CD8-positive, alpha-beta T cell (primary cell): ENCODE measurements at places on chromosomes 16 and 17.

- DNase-seq: peak; percentile 41
Observed at GRCh38 chr17:59783221-59784047, 76.0 kb downstream of the VMP1 start.

GRCh38 chr17:44547625-44548267, 9.5 kb upstream of the FZD2 start:
- DNase-seq: no peak

- DNase-seq: no peak
Observed at GRCh38 chr17:70047619-70048419, 27.2 kb upstream of the KCNJ16 start.

- no peak for DNase-seq
Observed at GRCh38 chr16:3734084-3734757, 16.9 kb upstream of the TRAP1 start.

DNA sequence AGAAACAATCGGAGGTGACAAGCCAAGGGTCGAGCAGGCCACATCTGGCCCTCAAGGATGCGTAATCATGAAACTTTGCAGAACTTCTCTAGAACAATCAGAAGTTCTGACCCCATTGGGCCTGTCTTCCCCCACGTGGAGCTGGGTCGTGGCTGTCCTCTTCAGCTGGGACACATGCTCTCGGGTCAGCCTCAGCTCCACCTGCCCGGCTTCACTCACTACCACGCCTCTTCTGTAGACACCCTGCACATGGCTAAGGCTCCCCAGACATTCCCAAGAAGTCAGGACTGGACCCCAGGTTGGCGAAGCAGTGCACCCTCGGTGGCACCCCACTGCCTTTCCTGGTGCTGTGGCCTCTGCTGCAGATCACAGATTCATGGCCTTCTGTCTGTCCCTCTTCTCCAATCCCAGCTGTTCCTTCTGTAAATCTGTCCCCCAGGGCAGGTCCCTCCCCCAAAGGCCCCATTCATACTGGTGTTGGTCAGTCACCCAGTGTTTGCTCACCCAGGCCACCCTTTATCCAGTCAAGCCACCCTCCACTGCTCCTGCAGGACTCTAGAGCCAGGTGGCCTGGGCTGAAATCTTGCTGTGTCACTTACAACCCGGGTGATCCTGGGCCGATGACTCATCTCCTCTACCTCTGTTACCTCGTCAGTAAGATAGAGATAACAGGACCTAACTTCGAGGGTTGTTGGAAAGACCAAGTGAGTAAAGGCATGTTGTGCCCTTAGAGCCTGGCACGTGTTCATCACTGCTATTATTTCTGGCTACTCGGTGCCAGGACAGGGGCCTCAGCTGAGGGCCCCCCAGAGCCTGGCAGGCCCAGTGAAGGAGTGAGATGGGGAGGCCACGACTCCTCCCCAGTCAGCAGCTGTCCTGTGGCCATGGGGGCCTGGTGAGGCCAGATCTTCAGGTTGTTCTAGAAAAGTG, 1.4 kb upstream of the SLC5A11 start:
- no peak for DNase-seq

- no peak for DNase-seq
Observed at GRCh38 chr17:27457731-27458523, 1.7 kb downstream of the KSR1 start.

GRCh38 chr16:88578446-88579313, 8.5 kb downstream of the ZC3H18 start:
- DNase-seq: peak; percentile 36

- no peak for DNase-seq
Observed at GRCh38 chr17:246851-247421, 65.5 kb upstream of the DOC2B start.

- no peak for DNase-seq
Observed at GRCh38 chr16:33877-34647, 19.3 kb downstream of the POLR3K start.

DNA sequence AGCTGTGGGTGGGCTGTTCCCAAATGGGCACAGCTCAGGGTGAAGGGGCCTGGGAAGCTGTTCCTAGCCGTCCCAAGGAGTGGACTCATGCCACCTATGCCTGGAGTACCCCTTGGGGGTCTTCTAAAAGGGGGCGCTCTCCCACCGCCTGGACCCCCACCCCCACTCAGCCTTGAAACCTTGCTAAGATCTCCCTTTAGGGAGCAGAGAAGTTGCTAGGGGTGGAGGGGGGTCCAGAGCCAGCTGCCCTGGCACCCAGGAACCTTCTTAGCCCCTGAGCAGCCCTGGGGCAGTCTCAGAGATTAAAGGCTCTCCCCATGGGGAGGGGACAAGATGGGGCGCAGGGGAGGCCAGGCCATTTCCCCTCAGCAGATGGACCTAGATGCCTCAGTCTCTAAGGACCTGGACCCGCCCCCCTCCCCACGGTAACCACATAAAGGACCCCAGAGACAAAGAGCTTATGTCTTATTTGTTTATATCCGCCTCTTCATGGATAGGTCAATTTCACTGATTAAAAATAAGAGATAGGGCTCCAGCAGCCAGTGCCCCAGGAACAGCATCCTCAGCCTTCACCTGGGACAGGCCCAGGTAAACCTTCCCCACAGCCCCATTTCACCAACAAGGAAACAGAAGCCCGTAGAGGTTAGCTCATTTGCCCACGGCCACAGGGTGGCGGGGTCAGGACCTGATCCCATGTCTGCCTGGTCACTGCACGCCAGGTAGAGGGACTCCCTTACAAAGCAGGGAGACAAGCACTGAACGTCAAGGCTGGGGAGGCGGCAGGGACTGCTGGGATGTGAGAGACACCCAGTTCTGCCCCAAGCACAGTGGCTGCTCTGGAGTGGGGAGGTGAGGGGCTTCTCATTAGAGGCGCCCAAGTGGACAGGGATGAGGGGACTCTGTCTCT, 3.4 kb downstream of the MTSS2 start:
- DNase-seq: no peak

DNA sequence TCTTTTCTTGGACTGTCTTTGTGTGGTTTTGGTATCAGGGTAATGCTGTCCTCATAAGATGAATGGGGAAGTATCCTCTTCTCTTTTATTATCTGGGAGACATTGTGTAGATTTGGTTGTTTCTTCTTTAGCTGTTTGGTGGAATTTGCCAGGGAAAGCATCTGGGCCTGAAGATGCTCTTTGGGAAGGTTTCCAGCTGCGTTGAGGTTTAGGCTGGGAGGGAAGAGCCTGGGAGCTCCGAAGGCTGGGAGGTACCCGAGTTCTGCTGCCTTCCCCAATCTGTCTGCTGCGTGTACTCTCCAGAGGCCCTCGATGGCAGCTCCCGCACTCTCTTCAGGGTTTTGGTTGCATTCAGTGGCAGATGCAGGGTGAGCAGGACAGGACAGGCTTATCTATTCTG, 25.6 kb upstream of the CRISPLD2 start:
- no peak for DNase-seq

DNA sequence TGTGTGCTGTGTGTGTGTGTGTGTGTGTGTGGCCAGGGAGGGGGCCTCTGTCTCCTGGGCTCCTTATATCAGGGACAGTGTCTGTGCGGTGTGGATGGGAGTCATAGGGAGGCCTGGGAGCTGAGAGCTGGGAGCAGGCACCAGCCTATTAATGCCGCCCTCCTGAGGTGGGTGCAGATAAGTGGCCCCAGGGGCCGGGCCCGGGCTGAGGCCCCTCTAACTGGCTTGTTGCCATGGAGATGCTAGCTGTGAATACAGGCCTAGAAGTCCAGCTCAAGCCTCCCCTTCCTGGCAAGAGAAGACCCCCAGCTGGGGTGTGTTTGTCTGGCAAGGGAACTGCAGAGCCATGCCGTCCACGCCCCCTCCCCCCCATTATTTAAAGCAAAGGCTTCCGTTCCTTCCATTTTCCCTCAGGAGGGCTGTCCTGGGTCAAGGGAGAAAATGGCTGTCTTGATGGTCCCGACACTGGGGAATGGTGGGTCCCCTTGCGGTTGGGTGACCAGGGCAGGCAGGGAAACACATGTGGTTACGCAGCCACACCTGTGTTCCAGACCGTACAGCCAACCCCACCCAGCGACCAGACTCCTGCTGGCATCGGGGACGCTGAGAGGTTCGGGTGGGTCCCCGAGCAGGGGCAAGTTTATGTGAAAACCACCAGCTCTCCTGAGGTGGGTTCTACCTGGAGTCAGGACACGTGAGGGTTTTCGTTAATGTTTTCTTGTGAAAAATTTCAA, 141.1 kb downstream of the MRM1 start:
- DNase-seq: no peak

DNA sequence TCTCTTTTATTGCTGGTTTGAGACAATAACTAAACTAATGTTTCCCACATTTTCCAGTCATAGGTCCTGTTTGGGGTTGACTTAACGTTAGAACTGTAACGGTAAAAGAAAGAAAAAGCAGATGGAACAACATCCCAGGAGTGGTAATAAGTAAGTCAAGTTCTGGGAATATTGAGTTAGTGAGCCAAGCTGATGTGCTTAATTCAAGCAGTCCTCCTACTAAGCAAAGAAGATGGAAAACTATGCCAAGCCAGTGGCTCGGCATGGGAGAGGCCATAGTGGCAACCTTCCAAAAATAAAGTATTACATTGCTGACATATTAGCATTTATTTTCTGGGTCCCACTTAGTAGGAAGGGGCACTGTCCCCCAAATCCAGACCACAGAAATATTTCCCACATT, 161.7 kb upstream of the CDH5 start:
- no peak for DNase-seq

DNA sequence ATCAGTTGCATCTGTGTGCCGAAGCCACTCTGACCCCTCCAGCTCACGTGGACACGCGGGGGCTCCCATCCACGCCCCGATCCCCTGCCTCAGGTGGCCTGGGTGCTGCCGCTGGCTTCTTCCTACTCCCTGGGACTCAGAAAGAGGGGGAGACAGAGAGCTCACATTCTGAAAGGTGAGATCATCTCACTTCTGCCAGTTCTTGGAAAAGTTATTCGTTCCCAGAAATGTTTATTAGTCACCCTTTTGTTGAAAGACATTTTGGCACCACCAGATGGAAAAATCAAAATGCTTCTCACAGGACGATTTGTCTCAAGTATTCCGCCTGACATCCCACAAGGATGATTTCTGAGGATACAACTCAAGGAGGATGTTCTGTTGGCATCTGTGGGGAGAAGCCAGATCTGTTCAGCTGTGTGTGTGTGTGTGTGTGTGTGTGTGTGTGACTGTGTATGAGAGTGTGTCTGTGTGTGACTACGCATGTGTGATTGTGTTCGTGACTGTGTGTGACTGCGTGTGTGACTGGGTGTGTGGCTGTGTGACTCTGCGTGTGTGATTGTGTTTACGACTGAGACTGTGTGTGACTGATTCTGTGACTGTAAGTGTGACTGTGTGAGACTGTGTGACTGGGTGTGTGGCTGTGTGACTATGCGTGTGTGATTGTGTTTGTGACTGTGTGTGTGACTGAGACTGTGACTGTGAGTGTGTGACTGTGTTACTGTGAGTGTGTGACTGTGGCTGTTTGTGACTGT, 207.3 kb downstream of the NTN1 start:
- DNase-seq: no peak

- DNase-seq: no peak
Observed at GRCh38 chr17:63332286-63332685, 113.8 kb downstream of the CYB561 start.

DNA sequence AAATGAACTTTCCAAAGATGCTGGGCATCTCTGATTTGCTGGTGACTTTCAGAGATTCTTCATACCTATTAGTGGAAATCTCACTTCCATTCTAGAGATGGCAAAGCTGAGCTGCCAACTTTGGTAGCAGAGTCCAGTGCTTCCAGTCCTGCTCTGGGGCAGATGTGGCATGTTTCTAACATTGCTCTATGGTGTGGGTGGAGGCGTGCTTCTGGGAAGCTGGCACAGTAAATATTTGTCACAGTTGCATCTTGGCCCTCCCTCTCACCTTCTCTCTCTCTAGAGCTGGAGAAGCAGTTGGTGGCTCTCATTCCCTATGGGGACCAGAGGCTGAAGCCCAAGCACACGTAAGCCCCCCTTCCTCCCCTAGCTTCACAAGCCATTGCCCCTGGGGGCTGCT, 1.9 kb downstream of the TMEM106A start:
- DNase-seq: no peak

- DNase-seq: no peak
Observed at GRCh38 chr17:66098040-66098439, 93.9 kb downstream of the CEP112 start.

DNA sequence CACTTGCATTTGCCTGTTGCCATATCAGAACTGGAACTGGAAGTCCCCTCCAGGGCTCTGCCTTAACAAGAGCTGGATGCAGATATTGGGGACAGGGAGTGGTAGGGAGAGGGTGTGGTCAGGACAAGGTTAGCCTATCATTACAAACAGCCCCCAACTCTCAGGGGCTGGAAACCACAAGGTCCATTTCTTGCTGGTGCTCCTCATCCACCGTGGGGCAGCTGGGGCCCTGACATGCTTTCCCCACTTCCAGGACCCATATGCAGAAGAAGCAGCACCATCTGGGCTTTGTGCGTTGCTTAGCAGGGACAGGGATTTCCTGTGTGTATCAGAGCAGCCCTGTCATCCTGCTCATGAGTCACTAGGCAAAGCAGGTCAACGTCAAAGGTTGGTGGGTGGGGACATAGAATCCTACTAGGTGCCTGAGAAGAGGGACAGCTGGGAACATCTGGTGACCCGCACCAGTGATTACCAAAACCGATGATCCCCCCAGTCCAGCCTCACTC, 26.9 kb downstream of the RGS9 start:
- DNase-seq: no peak

- DNase-seq: no peak
Observed at GRCh38 chr17:44102849-44103622, 20.4 kb downstream of the HDAC5 start.

GRCh38 chr16:49755716-49756505, 100.0 kb downstream of the ZNF423 start:
- DNase-seq: no peak

GRCh38 chr16:59350670-59351069, 616.6 kb upstream of the GOT2 start:
- no peak for DNase-seq

- no peak for DNase-seq
Observed at GRCh38 chr17:12247761-12248160, 227.1 kb downstream of the MAP2K4 start.

DNA sequence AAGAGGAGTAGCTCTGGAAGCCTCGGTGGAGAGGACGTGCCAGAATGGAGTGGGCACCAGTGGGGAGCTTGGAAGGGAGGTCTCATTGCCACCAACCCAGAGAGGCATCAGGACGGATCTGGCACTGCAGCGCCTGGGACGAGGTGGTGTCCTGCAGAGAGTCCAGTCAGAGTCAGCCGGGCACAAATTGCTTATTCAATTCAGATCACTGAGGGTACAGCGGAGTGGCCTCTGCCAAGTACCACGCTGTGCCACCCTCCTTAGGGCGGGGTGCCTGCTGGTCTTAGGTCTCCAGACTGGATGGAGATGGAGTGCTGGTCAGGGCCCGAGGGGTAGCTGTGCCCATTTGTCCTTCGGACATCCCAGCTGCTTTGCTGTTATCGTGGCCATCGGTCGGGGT, 18.9 kb upstream of the SPPL2C start:
- DNase-seq: no peak

GRCh38 chr17:65235284-65235683, 98.1 kb downstream of the RGS9 start:
- DNase-seq: no peak

- no peak for DNase-seq
Observed at GRCh38 chr16:85912211-85912974, 13.4 kb downstream of the IRF8 start.
